ENCODE measurements at places on chromosomes 11 and 22.

DNA sequence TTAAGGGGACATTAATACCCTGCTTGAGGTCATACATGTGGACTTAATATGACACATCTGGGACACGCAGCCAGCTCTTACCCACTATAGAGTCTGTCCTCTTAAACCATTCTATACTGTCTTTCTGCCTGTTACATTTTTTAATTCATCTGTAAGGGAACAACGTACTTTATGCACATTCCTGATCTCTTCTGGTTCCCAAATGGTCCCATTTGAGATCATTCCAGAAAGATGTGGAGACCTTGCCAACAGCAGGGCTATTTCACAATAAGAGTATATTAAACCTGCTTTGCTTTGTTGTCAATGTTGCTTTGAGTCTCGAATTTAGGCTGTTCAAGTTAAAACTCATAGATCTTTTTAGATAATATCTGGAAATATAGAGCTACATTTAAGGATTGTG, 332.2 kb upstream of the RAG2 start:
- DNase-seq = no peak

- DNase-seq = no peak
Observed at GRCh38 chr11:128238521-128239265, 348.7 kb downstream of the ETS1 start.

DNA sequence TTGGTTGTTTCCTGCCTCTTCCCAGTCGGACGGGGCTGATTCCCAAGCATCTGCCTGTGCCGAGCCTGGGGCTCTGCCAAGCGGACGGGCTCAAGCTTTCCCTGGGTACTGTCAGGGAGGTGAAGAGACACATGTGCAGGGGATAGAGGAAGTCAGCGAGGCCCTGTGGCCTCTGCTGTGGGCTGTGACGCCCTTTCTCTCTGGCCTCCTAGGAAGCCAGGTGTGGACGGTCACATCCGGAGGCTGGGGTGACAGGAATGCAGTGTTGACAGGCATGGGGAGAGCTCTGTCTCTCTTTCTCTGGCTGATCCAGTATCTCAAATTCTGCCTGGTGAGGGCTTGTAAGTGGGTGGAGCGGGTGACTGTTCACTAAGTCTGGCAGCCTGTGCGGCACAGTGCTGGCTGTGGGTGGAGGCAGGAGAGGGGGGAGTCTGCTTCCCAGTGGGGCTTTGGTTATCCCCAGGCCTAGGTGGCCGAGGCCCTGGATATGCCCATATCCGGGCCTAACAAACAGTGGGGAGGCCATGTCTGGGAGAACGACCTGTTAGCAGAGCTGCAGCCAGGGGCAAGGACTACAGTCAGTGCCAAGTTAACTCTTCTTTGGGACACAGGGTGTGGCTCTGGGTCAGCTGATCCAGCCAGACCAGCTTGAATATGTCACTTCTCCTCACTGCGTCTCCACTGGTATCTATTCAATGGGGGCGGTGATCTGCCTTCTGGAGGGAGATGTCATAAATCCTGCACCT, 1.9 kb downstream of the KCTD17 start:
- peak; percentile 35 for DNase-seq

GRCh38 chr22:37349043-37349814, 66.9 kb downstream of the CYTH4 start:
- no peak for DNase-seq

DNA sequence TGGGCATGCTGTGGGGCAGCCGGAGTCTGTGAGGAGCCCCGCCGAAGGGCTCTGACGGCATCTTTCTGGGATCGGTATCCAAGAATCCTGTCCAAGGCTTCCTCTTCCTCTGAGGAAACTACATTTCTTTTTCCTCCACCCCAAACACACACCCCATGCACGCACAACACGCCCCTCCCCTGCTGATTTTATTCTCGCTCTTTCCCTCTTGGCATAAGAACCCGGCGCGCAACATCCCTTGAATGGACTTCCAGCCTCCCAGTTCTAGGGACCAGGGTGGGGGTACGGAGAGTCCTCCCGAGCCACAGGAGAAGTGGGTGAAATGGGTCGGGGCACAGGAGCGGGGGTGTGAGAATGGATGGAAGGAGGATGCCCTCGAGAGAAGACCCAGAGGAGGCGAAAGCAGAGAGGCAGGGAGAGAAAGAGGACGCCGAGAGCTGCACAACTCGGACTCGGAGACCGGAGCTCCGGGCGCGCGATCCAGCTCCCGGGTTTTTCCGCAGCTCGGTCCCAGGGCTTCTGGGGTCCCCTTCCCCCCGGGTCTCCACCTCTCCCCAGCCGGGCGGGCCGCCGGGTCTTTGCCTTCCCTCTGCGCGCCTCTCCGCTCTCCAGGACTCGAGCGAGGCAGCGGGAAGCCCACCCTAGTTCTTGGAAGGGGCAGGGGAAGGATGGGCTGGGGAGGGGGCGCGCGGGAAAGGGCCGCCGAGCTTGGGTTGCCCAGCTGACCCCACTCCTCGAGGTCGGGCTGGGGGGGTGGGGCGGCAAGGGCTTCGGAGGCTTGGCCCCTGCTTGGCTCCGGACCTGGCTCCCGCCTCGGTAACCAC, 1.5 kb upstream of the LARGE1 start:
- DNase-seq = peak; percentile 38

GRCh38 chr11:6481924-6482275, 599 bp downstream of the TIMM10B start:
- DNase-seq = no peak

- DNase-seq = no peak
Observed at GRCh38 chr11:95780544-95780943, 9.0 kb downstream of the FAM76B start.

Measured in cerebellar cortex (tissue), 1 donor.